Effector CD4-positive, alpha-beta T cell (primary cell): ENCODE measurements at places on chromosomes 7 and 10.

DNA sequence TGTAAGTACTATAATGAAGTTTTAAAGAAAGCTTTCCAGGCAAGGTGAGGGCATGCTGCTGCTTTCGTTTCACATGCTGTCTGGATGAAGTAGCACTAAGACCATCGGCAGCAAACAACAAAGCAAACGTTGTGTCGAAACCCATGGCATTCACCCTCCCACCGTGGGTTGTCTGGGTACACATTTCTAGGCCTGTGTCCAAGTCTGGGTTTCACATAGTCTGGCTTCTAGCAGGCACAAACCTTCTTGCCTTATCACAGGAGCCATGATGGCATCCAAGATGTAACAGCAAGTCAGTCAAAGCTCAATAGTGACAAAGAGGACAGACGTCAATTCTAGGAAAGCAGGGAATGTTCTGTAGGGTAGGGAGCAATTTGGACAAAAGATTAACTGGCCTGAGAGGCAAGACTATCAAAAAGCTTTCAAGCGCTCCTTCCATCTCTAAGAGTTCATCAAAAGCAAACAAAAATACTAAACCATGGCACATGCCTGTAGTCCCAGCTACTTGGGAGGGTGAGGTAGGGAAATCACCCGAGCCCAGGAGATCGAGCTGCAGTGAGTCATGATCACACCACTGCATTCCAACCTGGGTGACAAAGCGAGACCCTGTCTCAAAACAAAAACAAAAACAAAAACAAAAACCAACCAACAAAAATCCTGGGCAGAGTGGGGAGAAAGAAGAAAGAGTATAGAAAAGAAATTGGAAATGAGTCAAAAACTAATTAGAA is 42.7 kb downstream of the PAXIP1 start:
- no peak for DNase-seq

DNA sequence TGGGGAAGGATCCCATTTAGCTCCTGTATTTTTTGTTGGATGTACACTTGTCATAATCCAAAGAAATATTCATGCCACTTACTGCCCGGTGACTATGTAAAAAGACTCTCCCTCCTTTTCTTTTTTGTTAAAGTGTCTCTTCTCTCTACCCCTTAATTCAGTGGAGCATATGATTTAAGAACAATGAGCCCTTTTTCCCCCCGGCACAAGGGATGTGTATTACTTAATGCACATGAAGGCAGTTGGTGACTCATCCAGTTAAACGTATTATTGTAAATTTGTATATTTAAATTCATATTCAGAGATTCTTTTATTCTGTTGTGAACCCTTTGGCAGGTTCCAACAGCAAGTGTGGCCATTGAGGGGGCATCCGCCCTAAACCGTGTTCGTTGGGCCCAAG is 241.9 kb downstream of the SLC25A13 start:
- DNase-seq: no peak

DNA sequence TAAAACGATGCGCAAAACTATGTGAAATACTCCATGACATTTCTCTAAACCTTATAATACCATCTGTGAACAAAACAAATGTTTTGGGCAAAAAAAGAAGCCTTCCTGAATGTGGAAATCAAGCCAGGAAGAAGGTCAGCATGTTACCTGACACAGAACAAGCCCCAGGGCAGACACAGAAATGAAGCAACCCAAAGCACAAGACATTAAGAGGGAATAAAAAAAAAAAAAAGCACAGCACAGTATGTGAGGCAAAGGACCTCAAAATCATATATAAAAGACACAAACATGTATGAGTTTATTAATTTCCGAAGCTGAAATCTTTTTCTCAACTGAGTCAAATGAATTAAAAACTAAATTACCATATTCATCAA is 161.8 kb downstream of the SKIDA1 start:
- DNase-seq: no peak

DNA sequence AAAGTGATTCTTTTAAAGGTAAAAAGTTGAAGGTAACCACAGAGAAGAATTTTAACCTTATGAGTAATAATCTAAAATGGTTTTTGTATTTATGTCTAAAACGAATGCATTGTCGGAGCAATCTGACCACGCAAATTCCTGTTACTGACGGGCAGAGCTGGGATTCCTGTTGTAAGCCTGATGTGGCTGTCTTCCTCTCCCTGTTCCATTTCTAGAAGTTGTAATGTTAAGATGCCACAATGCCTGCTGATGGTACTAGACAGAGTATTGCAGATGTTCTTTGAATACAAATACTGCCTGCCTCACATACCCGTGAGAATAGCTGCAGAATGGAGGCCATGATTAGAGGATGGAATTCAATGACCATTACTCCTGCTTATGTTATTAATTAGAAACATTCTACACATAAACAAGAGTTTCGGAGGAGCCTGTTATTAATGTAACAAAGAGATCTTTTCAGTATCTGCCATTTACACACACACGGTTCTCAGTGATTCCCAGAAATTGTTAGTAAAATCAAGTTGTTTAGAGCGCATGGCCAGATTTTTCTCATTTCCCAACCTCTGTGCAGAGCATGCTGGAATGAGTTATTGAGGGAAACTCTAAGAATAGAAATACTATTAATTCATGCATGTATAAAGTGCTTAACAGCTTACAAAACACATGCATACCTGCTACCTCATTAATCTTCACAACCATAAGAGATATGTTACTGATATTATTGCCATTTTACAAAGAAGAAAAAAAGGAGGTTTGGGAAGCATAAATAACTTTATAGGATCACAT is 196.8 kb downstream of the PTN start:
- no peak for DNase-seq

GRCh38 chr10:27687326-27687725 is 58.3 kb downstream of the MKX start:
- DNase-seq: no peak

DNA sequence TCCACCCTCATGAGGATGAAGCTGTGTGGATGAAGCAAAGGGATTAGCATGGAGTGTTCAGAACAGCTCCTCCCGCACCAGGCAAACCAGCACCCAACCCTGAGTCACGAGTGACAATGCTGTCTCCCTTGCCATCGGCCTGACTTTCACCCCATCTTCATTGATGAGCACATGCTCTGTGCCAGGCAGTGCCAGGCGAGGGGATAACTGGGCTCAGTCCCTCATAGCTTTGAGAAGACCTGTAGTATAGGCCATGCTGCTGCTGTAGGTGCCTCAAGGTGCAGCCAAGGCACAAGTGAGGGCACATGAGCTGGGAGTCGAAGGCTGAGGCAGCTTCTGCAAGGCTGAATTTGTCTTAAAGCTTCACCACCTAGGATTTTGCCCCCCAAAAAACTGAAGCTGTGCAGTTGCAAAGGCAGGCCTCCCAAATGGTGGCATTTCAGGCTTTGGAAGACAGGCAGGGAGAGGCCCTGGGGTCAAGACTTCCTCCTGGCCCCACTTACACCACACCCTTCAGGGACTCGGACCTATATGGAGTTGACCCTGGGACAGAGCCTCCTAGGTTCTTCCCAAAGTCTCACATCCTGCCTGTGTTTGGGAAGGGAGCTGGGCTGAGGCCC is 54.2 kb upstream of the GDF10 start:
- DNase-seq: no peak

GRCh38 chr10:91247360-91248111 is 27.1 kb downstream of the PCGF5 start:
- no peak for DNase-seq

GRCh38 chr10:88408096-88408495 is 175.0 kb downstream of the RNLS start:
- no peak for DNase-seq

- no peak for DNase-seq
Observed at GRCh38 chr7:46032942-46033341, 111.9 kb upstream of the IGFBP3 start.

- DNase-seq: no peak
Observed at GRCh38 chr7:96322373-96322695, 436 bp upstream of the SLC25A13 start.

GRCh38 chr10:266974-267425 is 131.7 kb downstream of the ZMYND11 start:
- DNase-seq: no peak

- no peak for DNase-seq
Observed at GRCh38 chr10:113802997-113803396, 50.9 kb downstream of the DCLRE1A start.

DNA sequence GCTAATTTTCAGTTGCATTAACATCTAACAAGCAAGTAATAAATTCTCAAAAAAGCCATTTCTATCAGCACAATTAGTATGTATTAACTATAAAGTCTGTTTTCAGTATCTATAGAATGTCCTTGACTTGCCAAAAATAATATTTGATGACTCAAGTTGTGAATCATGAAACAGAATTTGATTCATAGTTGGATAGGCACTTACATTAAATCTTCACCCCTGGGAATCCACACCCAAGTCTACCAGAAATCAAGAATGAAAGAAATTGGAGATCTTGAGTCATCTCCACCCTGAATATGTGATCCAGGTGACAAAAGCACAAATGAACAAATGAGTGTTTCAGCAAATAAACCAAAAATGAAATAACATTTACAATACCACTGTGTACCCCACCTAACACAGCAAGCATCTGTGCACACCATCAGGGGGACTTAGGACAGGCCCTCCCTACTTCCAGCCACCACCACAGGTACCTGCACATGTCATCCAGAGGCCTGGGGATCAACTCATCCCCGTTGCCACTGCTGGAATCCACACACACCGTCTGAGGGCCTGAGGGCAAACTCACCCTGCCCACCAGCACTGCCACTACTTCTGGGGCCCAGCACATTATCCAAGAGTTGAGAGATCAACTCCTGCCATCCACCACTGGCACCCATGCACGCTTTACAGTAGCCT is 160.1 kb downstream of the MTERF1 start:
- DNase-seq: no peak
